Esophagus squamous epithelium (tissue), 5 donors: ENCODE measurements at places on chromosomes 3 and 15.

DNA sequence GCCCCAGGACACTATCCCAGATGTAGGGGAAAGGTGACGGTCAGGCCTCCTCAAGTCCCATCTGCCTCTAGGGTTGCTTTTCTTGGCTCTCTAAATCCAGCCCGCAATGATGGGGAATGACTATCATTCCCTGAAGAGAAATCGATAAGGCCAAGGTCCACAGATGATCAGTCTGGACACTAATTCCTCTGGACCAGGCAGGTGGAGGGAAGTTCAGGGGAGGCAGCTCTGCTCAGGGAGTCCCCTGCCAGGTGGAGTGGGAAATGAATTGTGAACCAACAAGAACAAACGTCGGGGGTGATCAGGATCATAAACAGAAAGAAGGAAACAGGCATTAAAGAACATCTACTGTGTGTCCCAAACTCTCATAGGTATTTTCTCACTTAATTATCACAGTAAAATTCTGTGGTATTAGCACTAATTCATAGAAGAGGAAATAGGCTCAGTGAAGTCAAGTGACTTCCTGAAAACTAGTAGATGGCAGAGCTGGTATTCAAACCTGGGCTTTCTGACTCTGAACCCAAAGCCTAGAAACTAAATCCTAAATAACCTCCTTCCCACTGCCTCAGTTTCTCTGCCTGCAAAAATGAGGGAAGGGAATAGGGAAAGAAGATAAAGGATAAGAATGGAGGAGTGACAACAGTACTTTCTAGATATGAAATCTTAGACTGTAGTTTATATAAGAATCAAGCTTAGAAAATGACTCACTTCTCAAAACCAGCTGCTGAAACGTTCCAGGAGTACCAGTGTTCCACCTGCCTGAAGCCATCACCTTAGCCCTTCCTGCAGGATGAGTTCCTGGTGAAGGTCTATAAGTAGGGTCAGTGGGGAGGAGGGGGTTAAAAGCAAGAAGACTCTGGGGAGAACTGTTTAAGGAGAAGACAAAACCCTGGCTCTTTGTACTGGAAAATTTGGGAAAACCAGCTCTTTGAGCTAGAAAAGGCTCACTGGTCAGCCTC, 7.5 kb downstream of the BMF start:
- no peak for DNase-seq

GRCh38 chr3:167466966-167467365, 6.9 kb downstream of the SERPINI2 start:
- DNase-seq: no peak

DNA sequence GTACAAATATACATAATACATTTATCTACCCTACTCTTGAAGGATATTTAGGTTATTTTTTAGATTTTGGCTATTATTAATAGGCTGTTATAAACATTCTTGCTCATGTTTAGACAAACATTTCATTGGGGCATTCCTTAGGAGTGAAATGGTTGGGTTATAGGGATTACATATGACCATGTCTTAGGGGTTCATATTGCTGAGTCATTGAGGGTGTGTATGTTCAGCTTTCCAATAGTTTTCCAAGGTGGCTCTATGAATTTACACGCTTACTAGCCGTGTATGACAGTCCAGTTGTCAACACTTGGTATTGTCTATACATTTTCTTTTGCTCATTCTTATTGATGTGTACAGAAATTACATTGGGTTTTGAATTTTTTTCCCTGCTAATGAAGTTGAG, 125.8 kb downstream of the OXSM start:
- no peak for DNase-seq

DNA sequence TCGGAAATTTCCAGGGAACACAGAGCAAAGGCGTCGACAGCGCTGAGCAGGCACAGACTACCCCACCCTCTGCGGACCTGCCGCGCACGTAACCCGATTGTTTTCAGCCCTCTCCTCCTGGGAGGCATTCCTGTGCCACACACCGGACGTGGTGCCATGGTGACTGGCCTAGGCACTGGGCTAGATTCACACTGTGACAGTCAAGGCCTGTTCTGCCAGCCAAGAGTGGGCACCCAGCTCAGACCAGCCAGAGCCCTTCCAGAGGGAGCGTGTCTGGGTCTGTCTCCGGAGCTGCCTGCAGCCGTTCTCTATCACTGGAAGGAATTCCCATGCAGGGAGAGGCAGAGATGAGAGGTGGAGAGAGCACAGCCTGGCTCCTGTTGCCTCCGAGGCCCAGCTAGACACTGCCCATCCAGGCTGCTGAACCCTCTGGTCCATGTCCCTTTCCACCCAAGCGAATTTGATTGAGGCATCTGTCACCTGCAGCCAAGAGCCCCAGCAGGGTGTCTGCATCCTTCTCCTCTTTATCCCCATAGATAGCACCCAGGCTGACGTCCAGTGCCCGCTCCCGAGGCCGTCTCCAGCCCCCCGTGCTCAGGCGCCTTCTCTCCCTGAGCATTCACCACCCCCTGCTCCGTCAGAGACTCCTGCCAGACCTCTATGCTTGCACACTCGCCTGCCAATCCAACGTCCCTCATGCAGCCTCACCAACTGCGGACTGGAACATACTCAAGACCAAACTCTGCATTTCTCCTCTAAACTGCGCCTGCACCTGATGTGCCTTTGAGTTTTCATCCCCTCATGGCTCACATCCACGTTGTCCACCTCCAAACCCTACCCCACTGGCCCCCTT, 267.5 kb downstream of the OCA2 start:
- no peak for DNase-seq

- DNase-seq: no peak
Observed at GRCh38 chr15:83504365-83504764, 57.2 kb downstream of the SH3GL3 start.

DNA sequence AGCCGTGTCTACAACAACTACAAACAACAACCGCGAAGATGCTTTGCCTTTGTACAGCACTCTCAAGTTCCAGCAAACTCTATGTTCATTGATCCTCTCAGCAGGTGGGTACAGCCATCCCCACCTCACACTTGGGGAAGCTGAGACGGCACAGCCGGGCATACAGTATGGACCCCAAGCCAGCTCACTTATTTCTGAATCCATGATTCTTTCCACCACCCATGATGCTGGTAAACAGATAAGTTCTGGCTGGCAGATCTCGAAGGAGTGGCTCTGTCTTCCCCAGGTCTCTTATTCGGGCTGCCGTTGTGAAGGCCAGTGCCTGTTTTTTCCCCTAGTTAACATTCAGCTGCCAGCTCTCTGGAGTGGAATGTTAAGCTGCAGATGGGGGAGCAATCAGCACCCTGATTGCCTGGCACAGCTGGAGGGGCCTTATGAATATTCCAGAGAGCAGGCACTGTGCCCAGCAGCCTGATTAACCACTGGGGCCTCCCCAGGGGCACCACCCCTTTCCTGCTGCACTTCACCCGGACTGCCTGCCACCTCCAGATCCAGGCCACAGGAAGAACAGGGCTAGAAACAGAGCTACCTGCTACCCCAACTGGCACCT, 73.2 kb downstream of the CORO2B start:
- no peak for DNase-seq

GRCh38 chr15:67048281-67049279, 16.8 kb upstream of the SMAD3 start:
- no peak for DNase-seq

GRCh38 chr3:140443073-140443472, 234.8 kb upstream of the TRIM42 start:
- DNase-seq: no peak

GRCh38 chr3:110608566-110608965, 463.1 kb upstream of the NECTIN3 start:
- no peak for DNase-seq

DNA sequence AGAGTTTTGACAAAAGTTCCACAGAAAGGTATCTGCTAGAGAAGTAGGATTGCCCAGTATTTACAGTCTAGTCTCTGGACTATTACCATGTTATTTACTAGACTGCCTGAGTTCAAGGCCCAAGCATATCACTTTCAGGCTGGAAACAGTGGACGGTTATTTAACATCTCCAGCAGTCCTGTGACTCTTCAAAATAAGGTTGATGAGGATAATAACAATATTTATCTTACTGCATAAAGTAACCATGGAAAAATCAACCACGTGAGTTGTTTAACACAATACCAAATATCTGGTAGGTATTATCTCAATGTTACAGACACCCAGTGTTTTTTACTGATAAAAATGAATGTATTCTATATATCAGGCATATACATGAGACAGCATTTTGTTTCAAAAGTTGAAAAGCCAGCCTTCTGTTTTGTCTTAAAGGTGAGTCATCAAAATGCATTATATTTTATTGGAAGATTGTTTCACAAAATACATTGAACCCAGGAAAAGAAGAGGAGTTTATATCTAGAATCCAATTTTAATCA, 535.8 kb downstream of the TBL1XR1 start:
- no peak for DNase-seq

GRCh38 chr3:18295171-18295920, 129.8 kb downstream of the SATB1 start:
- DNase-seq: no peak

DNA sequence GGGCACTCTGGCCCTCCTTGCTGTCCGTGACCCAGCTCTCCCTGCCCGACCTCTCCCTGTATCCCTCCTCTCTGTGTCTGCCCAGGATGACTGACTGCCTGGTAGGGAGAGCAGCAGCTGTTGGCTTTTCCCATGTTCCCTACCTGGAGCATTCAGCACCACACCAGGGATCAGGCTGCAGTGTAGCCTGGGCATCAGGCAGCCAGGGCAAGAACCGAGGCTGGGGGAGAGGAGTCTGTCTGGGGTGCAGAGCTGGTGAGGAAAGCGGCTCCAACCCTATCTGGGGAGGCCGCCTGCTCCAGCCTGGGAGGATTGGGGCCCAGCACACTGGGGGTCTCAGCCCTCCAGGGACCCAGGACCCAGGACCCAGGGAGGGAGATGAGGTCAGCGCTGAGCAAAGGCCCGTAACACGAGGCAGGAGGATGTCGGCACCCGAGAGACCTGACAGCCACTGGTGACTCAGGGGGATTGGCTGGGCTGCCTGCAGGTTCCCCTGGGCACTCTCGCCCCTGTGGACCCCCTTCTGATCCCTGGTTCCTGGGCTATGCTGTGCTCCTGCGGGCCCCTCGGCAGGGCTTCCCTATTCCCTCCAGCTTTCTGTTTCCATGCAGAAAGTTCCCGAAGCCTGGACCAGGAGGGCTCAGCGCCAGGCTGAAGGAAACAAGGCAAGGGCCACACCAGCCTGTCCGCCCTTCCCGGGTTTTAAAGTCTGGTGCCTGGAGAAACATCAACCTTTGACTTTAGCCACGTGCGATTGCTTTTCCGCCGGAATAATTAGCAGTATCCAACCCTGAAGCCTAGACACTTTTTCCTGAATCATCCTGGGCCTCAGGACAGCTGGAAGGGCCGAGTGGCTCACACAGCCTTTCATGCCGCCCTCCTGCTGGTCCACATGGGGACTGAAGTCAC, 128.2 kb upstream of the MEF2A start:
- no peak for DNase-seq

- no peak for DNase-seq
Observed at GRCh38 chr3:52917044-52917443, 19.7 kb upstream of the STIMATE start.
